ENCODE measurements at places on chromosomes 5 and 9.
A peak's percentile ranks its signal among the peaks of the same experiment; 100 is the strongest.

- DNase-seq, result no peak
Observed at GRCh38 chr5:18761801-18762200, 1127.5 kb downstream of the TAF11L14 start.

DNA sequence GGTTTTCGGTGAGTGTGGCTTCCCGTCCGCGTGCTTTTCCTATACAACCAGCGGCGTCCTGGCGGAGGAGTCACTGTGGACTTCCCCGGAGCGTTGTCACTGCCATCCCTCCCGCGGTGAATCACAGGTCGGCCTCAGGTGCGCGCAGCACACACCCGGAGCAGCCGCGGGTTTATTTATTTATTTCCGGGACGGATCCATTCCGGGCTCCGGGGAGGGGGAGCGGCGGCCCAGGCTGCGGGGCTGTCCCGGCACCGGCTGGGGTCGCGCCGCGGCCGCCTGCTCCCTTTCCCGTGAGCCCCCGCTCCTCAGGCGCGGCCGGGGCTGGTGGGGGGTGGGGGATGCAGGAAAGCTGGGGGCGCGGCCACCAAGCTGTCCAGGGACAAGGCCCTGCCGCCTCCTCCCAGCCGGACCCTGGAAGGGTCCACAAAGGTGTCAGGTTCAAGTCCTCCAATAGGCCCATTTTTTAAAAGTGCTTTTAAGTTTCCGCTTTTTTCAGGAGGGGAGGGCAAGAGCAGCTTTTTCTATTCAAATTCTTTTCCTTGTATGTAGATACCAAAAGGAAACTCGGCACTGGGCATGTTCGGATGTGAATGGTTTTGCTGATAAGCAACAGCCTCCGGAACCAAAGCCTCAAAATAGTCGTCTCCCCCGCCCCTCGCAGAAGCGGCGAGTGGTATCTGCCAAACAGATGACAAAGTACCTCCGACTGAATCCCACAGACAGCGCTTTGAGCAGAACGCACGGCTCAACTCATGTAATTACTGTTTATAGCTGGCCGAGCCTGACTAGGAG lies 192.5 kb downstream of the CD180 start:
- peak; percentile 76 for DNase-seq

GRCh38 chr5:2894316-2894715 lies 142.8 kb upstream of the IRX2 start:
- no peak for DNase-seq

DNA sequence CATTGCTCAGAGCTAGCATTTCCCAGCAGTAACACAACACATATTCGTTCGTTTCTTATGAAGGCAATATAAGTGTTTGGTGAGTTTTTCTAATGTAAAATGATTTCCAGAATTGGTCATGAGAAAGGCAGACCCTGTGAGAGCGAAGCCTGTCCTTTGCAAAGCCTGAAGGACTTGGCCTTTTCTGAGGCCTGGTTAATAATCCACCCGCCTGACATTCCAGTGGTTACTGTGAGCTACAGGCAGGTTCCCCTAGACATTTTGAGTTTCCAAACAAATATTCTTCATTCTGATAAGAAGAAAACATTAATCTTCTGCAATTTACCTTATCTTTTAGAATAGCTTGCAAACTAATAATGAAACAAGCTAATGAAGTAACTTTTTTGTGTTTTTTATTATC lies 38.0 kb downstream of the ADAMTS16 start:
- DNase-seq, result no peak
